ENCODE measurements at places on chromosomes 13 and 19.

DNA sequence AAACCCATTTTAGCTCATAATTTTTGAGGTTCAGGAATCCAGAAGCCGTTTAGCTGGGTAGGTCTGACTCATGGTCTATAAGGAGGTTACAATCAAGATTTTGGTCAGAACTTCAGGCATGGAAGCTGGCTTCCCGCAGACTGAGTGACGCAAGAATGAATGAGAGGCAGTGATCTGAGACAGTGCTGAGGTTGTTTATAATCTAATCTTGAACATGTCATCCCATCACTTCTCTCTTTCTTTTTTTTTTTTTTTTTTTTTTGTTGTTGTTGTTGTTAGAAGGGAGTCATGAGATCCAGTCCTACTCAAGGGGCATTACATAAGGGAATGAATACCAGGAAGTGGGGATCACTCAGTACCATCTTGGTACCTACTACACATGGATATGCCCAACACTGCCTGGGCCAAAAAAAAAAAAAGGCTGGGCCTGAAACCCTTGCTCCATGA, 217.4 kb downstream of the DLEU7 start:
- DNase-seq, result peak; percentile 88
- peaks cover 30% of the 10 kb centered on the region for H3K4me1 ChIP-seq
- H3K4me3 ChIP-seq, result no peak overlapping the region
- no peaks in the 10 kb centered on the region for H3K36me3 ChIP-seq
- H3K27me3 ChIP-seq, result no peaks in the 10 kb centered on the region
- H3K27ac ChIP-seq, result peak overlapping the region; percentile 82

DNA sequence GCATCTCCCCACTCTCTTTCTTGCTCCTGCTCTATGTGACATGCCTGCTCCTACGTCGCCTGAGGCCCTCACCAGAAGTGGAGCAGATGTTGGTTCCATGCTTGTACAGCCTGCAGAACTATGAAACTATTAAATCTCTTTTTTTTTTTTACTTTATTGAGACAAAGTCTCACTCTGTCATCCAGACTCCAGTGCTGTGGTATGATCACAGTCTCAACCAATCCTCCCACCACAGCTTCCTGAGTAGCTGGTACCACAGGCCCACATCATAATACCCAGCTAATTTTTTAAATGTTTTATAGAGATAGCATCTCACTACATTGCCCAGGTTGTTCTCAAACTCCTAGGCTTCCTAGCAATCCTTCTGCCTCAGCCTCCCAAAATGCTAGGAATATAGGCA, 1067.7 kb downstream of the PCDH9 start:
- DNase-seq, result no peak
- no peaks in the 10 kb centered on the region for H3K27me3 ChIP-seq
- H3K36me3 ChIP-seq, result no peaks in the 10 kb centered on the region
- H3K4me3 ChIP-seq, result no peak overlapping the region
- no peaks in the 10 kb centered on the region for H3K4me1 ChIP-seq

- DNase-seq, result peak; percentile 64
- H3K4me3 ChIP-seq, result peak overlapping the region; percentile 61
- H3K27ac ChIP-seq, result peak overlapping the region; percentile 69
- H3K4me1 ChIP-seq, result peaks cover 29% of the 10 kb centered on the region
- peaks cover 75% of the 10 kb centered on the region for H3K36me3 ChIP-seq
Measured at GRCh38 chr19:17183858-17184321, 31.3 kb upstream of the USE1 start.

DNA sequence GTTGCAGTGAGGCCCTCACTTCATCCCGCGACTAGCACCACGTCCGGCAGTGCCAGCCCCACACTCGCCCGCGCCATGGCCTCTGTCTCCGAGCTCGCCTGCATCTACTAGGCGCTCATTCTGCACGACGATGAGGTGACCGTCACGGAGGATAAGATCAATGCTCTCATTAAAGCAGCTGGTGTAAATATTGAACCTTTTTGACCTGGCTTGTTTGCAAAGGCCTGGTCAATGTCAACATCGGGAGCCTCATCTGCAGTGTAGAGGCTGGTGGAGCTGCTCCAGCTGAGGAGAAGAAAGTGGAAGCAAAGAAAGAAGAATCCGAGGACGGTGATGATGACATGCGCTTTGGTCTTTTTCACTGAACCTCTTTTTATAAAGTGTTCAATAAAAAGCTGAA, 48.6 kb downstream of the NLRP12 start:
- H3K36me3 ChIP-seq, result no peaks in the 10 kb centered on the region
- H3K27ac ChIP-seq, result no peak overlapping the region
- no peaks in the 10 kb centered on the region for H3K27me3 ChIP-seq
- no peak overlapping the region for H3K4me3 ChIP-seq
- no peaks in the 10 kb centered on the region for H3K4me1 ChIP-seq

GRCh38 chr13:52701728-52702465, 37.7 kb downstream of the CNMD start:
- no peak overlapping the region for H3K27ac ChIP-seq
- DNase-seq, result no peak
- peaks cover 9% of the 10 kb centered on the region for H3K36me3 ChIP-seq
- H3K4me1 ChIP-seq, result no peaks in the 10 kb centered on the region
- H3K27me3 ChIP-seq, result no peaks in the 10 kb centered on the region

DNA sequence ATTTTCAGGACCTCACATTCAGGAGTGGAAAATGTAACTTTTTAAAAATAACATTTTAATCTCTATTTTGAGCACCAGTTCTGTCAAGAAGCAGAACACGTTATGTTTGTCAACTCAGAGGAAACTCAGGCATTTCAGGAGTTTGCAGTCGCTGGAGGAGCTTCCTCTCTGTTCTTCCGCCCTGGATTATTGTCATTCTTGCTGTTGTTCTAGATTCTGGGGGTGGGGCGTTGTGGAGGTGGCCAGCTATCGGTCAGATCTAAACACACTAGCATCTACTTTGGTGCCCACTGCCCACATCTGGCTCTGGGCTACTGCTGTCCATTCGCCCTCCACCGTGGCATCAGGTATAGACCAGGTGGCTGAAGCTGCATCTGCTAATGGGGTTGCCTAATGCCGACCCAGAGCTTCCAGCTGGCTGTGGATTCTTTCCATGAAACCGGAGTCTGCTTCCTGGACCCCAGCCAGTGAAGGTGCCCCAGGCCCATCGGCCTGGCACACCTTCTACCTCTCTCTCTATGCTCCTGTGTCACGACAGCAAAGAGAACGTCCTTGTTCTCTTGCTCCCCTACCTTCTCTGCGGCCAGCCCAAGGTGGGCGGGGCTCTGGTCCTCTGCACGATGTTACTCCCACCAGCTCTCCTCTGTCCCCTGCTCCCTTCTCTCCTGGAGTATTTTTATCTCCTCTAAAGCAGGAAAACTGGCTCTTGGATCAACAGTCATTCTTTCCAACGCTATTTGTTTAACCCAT, 36.7 kb upstream of the DGKH start:
- no peak overlapping the region for H3K27ac ChIP-seq
- no peak for DNase-seq
- no peak overlapping the region for H3K4me3 ChIP-seq

DNA sequence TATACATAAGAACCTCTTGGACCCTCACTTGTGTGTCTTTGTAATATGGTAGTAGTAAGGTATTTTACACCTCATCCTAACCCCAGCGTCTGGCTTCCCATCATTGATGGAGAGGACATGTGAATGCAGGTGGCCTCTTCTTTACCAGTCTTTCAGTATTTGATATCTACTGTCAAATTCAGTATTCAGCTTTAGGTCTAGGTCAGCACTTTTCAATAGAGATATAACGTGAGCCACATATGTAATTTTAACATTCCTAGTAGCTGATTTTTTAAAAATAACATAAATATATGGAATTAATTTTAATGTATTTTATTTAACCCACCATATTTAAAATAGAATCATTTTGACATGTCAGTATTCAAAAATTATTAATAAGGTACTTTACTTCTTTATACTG, 2.9 kb downstream of the RAP2A start:
- peaks cover 3% of the 10 kb centered on the region for H3K36me3 ChIP-seq
- H3K27ac ChIP-seq, result no peak overlapping the region
- H3K27me3 ChIP-seq, result no peaks in the 10 kb centered on the region
- DNase-seq, result no peak

- H3K27ac ChIP-seq, result no peak overlapping the region
- H3K4me3 ChIP-seq, result no peak overlapping the region
- DNase-seq, result no peak
- peaks cover 23% of the 10 kb centered on the region for H3K4me1 ChIP-seq
- H3K36me3 ChIP-seq, result peaks cover 70% of the 10 kb centered on the region
Measured at GRCh38 chr19:18119717-18120105, 22.1 kb downstream of the MAST3 start.

GRCh38 chr13:35485424-35485823, 8.9 kb upstream of the MAB21L1 start:
- H3K4me1 ChIP-seq, result no peaks in the 10 kb centered on the region
- H3K36me3 ChIP-seq, result no peaks in the 10 kb centered on the region
- no peak overlapping the region for H3K27ac ChIP-seq
- peaks cover 22% of the 10 kb centered on the region for H3K27me3 ChIP-seq
- no peak overlapping the region for H3K4me3 ChIP-seq

DNA sequence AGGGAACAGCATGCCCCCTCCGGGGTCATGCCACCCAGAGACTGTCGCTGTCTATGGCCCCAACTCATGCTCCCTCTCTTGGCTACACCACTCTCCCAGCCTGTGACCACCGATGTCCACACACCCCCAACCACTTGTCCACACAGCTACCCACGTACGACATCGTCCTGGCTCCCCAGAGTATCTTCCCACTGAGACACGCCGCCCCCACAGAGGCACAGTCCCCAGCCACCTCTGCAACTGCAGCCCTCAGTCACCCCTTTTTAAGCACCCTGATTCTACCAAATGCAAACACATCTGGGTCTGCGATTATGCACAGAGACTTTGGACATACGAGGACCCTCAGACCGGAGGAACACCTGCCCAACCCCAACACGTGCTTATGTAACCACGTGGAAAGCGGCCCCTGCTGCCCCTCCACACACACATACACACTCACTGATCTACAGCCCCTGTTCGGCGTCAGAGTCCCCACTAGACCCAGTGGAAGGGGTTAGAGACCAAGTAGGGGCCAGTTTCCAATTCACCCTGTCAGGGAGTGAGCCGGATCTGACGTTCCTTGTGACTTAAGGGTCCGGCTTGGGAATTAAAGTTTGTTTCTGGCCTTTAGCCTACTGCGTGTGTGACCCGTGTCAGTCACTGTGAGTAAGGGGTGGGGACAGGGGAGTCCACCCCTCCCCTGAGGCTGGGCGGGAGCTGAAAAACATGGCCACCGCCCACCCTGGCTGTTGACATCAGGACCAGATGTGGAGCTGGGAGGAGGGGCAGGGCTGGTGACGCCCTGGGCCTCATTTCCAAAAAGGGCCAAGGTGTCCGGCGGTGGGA, 11.9 kb upstream of the AXL start:
- no peaks in the 10 kb centered on the region for H3K27me3 ChIP-seq
- no peak overlapping the region for H3K4me3 ChIP-seq
- DNase-seq, result no peak
- no peak overlapping the region for H3K27ac ChIP-seq
- no peaks in the 10 kb centered on the region for H3K4me1 ChIP-seq
- peaks cover 22% of the 10 kb centered on the region for H3K36me3 ChIP-seq

DNA sequence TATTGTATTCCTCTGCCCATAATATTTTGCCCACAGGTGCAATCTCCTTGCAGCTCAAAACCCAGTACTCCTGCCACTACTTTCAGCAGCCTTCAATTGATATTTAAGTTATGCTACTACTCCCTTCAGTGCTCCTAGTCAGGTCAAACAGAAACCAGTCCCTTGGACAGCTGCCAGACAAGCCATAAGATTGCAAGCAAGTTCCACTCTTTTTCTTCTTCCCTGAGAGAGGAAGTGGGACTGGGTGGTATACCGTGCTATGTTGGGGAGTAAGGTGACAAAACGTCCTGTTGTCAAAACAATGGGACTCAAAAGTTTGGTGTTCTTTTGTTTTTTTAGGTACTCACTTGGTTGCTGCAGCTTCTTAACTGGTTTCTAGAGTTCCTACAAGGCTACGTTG, 63.1 kb upstream of the FRY start:
- peak overlapping the region; percentile 43 for H3K27ac ChIP-seq
- no peaks in the 10 kb centered on the region for H3K36me3 ChIP-seq
- peaks cover 9% of the 10 kb centered on the region for H3K4me1 ChIP-seq

- no peak overlapping the region for H3K27ac ChIP-seq
- H3K27me3 ChIP-seq, result no peaks in the 10 kb centered on the region
- H3K36me3 ChIP-seq, result peaks cover 50% of the 10 kb centered on the region
- no peaks in the 10 kb centered on the region for H3K4me1 ChIP-seq
Measured at GRCh38 chr19:33089010-33089409, 8.0 kb downstream of the GPATCH1 start.

Measured in CD14-positive monocyte (primary cell).